ENCODE measurements at places on chromosomes 6 and 20. TPM values are rescaled to one million over a fixed set of nuclear protein-coding genes. Genes with fewer than 3 reads are reported as not detected.
A peak's percentile ranks its signal among the peaks of the same experiment; 100 is the strongest.

GRCh38 chr6:111994791-111995190 lies 59.1 kb upstream of the CCN6 start:
- no peak for DNase-seq

GRCh38 chr20:5156675-5157448 lies 30.1 kb downstream of the CDS2 start:
- no peak for DNase-seq

DNA sequence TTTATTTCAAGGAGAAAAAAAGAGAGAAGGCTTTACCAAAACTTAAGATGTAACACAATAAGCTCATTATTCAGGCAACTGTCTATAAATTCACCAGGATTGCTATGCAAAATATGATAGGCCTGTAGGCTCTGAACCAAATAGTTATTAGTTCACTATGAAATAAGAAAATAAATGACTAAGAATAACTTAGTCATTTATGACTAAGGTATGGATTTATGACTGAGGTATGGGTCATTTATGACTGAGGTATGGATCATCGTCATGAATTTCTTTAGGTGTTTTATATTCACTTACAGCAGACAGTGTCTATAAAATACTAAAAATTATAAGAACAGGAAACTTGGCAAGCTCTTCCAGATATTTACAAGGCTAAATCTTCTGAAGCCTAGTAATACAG lies 52.1 kb upstream of the SNX9 start:
- no peak for DNase-seq

DNA sequence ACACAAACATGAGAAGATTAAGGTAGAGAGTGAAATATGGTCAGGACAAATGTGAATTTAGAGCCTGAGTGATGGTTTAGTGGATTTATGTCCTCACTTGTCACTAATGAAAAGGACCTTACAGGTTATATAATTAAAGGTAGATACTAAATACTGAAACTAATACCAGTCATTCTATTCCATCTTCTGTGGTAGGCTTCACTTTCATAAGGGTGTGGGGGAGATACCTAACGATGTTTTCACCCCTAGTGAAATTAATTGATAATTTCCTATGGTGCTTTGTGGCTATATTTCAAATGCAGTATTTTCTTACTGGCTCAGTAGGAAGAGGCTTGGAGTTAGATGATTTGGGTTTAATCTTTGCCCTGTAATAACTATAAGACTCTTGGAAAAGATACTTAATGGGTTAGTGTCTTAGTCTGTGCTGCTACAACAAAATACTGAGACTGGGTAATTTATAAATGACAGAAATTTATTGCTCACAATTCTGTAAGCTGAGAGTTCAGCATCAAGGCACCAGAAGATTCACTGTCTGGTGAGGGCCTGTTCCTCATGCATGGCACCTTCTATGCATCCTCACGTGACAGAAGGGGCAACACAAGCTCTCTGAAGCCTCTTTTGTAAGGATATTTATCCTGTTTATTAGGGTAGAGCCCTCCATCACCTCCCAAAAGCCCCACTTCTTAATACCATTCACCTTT lies 21.3 kb downstream of the RNF217 start:
- no peak for DNase-seq

GRCh38 chr6:154169193-154169847 lies 130.3 kb downstream of the OPRM1 start:
- no peak for DNase-seq

Gene OPN5
- not detected for total RNA-seq

Gene PNPLA1
- not detected for total RNA-seq

DNA sequence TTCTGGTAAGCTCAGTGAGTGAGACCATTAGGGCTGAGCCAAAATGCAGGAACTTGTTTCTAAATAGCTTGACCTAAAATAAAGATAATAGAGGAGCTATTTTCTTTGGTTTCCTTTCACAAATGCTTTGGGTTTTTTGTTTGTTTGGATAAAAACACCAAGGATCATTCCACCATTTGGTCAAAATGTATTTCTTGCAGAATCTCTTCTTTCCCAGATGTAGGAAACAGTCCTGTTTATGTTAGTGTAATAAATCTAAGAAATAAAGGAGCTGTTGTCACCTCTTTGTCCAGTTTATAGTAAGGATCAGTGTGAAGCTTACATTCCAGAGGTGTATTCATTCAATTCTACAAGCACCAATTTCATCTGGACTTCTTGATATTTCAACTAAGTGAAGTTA lies 297.8 kb downstream of the GJA1 start:
- no peak for DNase-seq

Gene CYB5R4
- total RNA-seq, result 28.7 TPM

DNA sequence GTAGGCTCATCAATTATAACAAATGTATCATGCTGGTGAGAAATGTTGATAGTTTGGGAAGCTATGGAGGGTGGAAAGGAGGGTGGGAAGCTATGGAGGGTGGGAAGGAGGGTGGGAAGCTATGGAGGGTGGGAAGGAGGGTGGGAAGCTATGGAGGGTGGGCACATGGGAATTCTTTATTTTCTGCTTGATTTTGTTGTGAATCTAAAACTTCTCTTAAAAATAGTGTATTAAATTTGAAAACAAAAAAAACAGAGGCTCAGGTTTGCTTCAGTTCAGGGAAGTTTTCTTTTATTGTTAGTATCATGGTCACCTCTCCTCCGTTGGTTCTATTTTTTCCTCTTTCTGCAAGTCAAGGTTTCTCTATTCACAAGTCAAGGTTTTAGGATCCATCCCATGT lies 106.4 kb downstream of the SOD2 start:
- no peak for DNase-seq

- DNase-seq, result no peak
Observed at GRCh38 chr20:3935295-3935955, 46.2 kb downstream of the PANK2 start.

Gene TFAP2D
- not detected for total RNA-seq

DNA sequence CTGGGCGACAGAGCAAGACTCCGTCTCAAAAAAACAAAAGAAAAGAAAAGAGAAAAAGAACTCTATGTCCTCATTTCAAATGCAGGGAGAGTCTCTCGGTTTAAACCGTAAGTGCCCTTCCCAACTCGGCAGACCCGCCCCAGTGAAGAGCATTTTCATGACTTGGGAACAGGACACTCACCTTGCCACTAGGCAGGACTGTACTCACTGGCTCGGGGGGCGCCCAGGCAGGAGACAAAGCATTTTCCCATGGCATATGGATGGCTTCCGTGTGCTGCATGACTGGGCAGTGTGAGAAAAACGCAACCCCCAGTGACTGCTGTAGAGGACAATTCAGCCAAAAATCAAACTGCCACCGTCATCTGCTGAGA lies 23.7 kb upstream of the MRGBP start:
- no peak for DNase-seq

Gene MAN1A1
- 29.6 TPM for total RNA-seq

Gene YIPF3
- 41.1 TPM for total RNA-seq

Gene COL11A2
- 2.6 TPM for total RNA-seq

Gene BTN1A1
- total RNA-seq, result not detected

DNA sequence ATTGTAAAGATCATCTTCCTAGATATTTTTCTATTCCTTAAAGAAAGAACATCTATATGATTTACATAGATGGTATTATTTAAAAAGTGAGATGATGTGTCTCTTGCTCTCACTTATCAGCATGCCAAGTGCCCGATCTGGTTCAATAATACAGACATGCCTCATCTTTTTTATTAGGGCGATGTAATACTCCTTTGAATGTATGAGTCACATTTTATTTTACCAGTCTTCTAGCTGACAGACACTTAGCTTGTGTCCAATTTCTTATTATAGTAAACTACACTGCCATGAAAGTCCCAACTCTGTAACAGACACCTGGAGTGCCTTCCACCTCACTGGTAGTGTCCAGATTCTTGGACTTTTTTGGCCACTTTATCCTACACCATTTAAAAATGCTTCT lies 586.6 kb upstream of the BTBD3 start:
- peak; percentile 23 for DNase-seq

DNA sequence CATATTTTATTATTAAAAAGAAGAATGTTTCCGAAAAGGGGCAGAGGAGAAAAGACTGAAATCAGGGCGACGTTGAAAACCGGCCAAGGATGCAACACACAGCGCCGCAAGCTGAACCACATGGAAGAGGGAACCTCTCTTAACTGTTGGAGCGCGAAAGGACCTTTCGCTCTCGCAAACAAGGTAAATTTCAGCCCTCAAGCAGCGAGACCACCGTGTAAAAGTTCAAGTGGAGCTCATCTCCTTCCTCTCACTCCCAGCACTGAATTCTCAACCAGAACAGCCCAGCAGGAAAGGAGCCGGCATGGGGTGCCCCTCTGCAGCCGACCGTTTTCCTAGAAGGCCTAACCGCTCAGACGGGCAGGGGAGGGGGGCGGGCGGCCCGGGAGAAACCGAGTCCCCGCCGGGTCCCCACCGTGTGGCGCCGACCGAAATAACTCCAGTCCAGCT lies 621 bp downstream of the GPR63 start:
- peak; percentile 6 for DNase-seq

Gene C6orf47
- total RNA-seq, result 5.9 TPM

GRCh38 chr20:41317546-41318270 lies at the start of gene ZHX3:
Gene ZHX3 (minus strand): TSS chr20:41317731. CDS start chr20:41204916, 112,815 bp downstream.
- DNase-seq, result peak; percentile 98

Gene RWDD1
- 131 TPM for total RNA-seq

GRCh38 chr6:97312241-97312640 lies 29.2 kb upstream of the MMS22L start:
- no peak for DNase-seq

Gene AURKA
- total RNA-seq, result 86.4 TPM

Gene AGER
- total RNA-seq, result 1.4 TPM

GRCh38 chr20:62141397-62142251 lies 1.6 kb downstream of the PSMA7 start:
- peak; percentile 36 for DNase-seq

Gene HTR1E
- total RNA-seq, result not detected

Gene MARCKS
- total RNA-seq, result 78.1 TPM

DNA sequence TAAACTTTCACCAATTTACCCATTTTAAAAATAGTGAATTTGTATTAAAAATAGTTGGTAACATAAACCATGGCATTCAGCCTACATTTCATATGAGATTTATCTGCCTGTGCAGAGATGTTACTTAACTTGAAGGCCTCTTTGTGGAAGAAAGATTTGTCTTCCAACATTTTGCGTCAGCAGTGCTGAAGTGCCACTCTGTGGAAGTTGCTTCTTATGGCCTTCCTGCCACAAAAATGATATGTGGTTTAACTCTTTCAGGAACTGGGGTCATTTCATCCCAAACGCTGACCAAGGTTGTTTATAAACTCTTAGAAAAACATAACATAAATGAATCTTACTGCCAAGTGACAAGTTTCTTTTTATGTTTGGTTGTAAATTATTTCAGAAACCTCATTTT lies 246.8 kb downstream of the ARID1B start:
- no peak for DNase-seq

DNA sequence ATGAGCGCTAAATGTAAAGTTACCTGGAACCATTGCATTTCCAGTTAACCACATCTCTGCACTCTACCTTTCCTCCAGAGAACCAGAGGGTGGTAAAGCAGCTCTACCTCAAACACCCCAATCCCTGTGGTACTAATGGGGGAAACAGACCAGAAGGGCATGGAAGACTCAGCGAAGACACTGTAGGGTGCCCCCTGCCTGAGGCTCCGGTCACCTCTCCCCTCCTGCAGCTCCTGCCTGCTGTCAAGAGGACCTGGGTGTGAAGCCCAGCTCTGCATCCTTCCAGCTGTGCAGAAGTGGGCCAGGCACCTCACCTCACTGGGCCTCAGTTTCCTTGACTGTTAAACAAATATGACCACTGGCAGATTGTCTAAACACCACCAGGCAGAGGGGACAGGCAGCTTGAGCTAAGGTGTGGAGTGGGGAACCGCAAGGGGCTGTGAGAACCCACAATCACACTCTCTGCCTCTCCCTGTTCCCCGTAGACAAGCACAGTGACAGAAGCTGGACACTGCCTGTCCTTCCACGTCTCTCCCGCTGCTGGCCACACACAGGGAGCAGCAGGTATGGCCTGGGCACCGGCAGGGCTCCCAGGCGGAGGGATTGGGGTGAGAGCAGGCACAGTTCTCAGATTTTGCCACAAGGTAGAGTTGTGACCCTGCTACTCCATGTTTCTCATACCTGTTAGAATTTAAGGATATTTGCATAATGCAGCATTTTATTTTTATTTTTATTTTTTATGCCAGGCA lies 9.1 kb upstream of the BPIFA2 start:
- DNase-seq, result no peak

- DNase-seq, result no peak
Observed at GRCh38 chr20:5181958-5182357, 55.1 kb downstream of the CDS2 start.

DNA sequence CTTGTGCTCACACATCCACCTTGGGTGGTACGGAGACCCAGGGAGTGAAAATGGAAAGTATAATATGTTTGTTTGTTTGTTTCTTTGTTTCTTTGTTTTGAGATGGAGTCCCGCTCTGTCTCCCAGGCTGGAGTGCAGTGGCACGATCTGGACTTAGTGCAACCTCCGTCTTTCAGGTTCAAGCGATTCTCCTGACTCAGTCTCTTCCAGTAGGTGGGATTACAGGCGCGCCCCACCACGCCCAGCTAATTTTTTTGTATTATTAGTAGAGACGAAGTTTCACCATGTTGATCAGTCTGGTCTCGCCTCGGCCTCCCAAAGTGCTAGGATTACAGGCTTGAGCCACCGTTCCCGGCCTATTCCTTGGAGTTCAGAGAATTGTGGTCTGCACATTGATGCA lies 115.4 kb downstream of the TRIM27 start:
- DNase-seq, result no peak

Gene EPPIN
- not detected for total RNA-seq

Gene AIF1
- total RNA-seq, result not detected

DNA sequence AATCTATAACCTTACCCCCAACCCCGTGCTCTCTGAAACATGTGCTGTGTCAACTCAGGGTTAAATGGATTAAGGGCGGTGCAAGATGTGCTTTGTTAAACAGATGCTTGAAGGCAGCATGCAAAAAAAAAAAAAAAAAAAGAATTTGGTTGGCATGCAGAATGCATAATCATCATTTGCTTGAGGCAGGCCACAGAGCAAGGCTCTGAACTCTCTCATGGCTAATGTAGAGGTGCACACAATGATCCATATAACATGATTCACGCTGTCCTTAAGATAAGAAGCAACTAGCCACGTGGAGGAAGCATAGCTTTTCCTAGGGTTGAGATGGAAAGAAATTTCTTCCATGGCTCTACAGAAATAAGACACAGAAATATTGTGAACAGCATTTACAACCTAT lies 27.6 kb upstream of the RPN2 start:
- no peak for DNase-seq

DNA sequence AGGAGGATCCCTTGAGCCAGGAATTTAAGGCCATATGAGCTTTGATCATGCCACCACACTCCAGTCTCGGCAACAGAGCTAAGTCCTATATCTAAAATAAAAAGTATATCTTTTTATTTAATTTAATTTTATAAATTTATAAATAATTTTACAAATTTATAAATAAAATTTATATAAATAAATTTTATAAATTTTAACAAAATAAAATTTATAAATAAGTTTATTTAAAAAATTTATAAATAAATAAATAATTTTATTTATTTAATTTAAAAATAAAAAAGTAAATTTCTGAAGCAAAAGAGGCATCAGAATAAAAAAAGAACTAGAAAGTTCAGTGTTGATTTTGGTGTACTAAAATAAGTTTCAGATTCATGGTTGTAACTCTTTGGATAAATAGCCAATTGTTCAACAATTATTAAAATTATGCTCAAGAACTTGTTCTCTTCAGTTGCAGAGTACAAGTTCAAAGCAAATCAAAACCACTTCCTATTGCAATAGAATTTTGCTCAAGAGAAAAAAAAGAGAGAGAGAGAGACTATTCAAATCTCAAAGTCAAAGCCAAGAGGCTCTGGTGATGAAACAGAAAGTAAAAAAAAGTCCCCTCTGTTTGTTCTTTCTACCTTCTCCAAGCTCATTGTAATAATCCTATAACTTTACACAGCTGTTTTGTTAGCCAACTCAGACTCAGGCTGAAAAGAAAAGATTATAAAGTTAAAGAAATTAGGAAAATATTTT lies 547.5 kb upstream of the ADGRB3 start:
- DNase-seq, result no peak

Data from MG63 (cell line).